ENCODE measurements at places on chromosomes 6 and 20.

DNA sequence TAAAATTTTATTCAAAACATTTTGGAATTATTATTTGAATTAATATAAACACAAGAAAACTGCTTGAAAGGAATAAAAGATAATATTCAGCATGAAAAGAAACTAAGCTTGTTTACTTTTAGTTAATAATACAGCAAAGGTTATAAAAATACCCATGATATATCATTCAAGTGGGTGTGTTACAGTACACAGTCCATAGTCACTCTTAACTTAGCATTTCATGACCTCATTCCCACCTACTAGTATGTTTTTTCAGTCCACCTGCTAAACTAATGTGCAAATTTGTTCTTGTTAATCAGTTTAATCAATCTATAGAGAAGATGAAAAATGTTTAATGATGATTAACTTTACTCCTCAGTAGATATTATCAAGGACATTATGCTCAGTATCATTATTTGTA, 841.4 kb upstream of the EPHA7 start:
- no peak for DNase-seq

GRCh38 chr6:11615214-11615602, 77.7 kb downstream of the TMEM170B start:
- DNase-seq = no peak

DNA sequence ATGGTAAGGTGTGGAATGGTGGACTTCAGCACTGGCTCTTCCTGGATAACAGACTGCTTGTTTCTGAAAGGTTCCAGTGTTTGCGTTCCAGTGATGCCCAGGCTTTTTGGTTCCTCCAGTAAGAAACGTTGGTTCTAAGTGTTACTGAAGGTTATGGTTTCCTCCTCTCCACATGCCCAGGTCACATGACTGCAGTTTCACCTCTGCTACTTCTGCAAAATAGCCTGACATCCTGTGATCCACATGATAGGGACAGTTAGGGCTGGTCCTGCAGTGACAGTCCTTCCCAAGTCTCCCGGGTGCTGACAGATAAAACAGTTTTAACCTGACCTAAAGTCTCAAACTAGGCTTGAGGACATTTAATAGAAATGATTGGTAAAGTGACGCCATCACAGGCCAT, 132.2 kb upstream of the CST7 start:
- no peak for DNase-seq

DNA sequence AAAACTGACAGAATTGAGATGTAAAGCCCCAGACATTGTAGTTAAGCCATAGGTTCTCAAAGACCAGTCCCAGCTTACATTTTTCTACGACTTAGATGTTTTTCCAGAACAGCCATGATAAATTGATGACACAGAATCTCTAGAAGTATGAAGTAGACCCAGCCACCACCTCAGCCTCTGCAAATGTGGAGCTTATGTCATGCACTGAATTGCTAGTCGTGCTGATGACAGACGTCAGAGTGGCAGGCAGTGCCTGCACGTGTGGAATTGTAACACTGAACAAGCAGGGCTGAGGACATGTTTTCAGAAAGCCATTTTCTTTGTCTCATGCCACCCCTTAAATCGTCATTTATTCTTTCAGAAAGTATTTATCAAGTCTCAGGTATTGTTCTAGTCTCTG, 72.4 kb upstream of the TMEM181 start:
- no peak for DNase-seq

GRCh38 chr6:165800337-165800736, 137.3 kb upstream of the PDE10A start:
- no peak for DNase-seq

- no peak for DNase-seq
Observed at GRCh38 chr6:112307707-112308106, 39.4 kb upstream of the RFPL4B start.

DNA sequence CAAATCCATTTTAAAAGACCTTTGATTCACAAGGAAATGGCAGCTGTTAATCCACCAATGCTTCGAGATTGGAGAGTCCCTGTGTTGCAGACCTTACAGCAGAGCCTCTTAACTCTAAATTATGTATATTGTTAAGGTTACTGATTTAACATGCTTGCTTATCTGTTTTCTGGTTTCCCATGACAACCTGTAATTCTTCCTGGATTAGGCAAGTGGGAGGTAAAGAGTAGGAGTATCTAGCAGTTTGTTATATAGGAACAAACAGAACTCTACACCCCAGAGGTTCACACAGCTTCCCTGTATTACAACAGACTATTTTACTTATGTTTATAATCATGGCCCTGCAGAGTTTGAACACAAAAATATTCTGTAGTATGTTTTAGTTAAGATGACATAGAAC, 39.5 kb downstream of the NKX2-4 start:
- no peak for DNase-seq
